ENCODE measurements at places on chromosomes 2 and 18. TPM values are rescaled to one million over a fixed set of nuclear protein-coding genes. Genes with fewer than 3 reads are reported as not detected.

The RGPD3 gene
- total RNA-seq: 0.04 TPM

The PIEZO2 gene
- not detected for total RNA-seq

The DYNAP gene
- total RNA-seq: not detected

The WNT6 gene
- total RNA-seq: not detected

The SLC23A3 gene
- total RNA-seq: 1.7 TPM

The IL1R1 gene
- 0.69 TPM for total RNA-seq

The RGPD8 gene
- total RNA-seq: 8.4 TPM

The CTLA4 gene
- not detected for total RNA-seq

The TM4SF20 gene
- not detected for total RNA-seq

The NEU2 gene
- total RNA-seq: 4.0 TPM

DNA sequence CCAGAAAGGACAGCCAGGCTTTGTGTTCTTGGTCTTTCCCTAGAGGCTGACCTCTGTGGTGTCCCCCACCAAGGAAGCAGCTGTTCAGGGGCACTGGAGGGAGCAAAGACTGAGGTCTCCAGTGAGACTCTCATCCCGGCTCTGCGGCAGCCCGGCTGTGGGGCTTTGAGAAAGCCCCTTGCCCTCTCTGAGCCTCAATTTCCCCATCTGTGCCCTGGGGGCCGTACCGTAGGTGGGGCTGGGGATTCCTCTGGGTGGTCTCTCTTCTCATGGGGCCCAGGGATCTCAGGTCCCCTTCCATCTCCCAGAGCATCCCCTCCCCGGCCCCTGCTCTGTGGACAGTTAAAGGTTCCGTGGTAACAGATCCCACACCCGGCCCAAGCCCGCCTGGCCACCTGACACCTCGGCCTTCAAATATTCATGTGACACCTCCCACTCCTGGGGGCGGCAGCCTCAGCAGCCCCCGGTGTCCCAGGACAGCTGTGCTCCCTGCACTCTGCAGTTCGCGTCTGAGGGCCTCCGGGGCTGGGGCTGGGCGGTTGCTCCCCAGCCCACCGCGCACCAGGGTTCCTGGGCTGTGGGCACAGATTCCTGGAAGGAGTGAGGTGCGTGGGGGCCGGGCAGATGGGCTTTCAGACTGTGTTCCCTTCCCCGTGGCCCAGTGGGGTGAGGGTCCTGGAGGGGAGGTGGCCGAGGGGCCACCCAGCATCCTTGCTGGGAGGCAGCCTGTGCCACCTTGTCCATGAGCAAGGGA is 15.1 kb upstream of the KLHL30 start:
- DNase-seq: no peak

- DNase-seq: no peak
Measured at GRCh38 chr2:88673363-88673762, 18.1 kb upstream of the RPIA start.

DNA sequence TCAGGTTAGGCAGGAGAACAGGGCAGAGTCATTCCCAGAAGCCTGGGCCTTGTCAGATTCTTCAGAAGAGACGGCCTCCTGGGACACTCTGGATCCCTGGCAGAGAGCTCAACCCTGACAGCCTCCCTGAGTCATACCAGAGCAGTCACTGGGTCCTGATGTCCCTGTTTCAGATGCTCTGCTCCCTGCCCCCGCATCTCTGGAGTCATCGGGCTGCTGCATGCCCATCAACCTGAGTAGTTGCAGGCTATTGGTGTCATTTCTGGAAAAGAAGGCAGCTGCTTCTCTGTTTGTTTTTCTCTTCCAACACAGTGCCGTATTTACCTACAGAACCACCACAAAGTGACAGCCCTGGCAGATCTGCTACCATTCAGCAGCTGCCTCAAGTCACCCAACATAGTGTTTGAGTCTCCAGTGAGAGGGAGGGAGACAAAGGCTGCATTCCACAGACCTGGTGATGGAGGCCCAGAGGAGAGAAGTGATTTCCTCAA is 145.1 kb downstream of the B3GNT2 start:
- peak; percentile 48 for DNase-seq

DNA sequence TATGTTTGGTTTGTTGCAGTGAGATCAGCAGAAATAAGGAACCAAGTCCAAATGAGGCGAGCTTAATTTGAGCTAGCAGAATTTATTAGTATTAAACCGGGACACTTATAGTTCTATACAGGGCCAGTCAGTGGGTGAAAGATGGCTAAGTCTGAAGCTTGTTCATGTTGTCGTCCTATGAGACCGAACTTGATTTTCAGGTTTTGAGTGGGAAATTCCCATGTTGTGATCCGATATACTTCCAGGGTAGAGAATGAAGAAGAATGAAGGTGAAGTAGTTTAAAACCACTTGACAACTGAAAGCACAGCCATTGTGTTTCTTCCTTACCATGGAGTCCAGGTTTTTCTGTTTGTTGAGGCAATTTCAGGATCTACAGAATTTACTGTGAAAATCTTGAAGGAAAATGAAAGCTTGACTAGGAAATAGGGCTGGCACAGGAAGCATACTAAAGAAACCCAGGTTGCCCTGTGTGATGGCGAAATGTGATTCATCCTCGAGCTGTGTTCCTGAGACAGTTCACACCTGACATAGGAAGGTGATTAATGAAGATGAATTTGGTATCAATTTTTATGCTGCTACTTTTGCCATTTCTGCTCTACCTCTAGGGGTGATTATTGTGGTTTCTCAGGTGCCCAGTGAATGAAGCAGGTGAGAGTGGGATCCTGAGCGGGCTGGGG is 37.6 kb upstream of the MGAT5 start:
- DNase-seq: peak; percentile 72

GRCh38 chr18:9647496-9648323 is 33.4 kb upstream of the PPP4R1 start:
- peak; percentile 39 for DNase-seq

GRCh38 chr2:112782234-112782799 is 2.0 kb downstream of the IL1A start:
- DNase-seq: no peak

DNA sequence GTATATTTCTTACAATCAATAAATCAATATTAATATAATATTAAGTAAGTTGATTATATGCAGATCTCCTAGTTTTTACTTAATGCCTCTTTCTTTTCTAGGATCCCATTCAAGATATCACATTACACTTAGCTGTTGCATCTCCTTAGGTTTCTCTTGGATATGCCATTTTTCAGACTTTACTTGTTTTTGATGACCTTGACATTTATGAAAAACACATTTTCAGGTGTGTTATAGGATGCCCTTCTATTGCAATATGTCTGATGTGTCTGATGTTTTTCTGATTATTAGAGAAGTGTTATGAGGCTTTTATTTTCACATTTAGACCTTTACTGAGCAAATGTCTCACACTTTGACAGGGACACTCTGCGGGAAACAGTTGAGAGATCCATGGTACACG is 933.6 kb upstream of the CNTNAP5 start:
- no peak for DNase-seq

DNA sequence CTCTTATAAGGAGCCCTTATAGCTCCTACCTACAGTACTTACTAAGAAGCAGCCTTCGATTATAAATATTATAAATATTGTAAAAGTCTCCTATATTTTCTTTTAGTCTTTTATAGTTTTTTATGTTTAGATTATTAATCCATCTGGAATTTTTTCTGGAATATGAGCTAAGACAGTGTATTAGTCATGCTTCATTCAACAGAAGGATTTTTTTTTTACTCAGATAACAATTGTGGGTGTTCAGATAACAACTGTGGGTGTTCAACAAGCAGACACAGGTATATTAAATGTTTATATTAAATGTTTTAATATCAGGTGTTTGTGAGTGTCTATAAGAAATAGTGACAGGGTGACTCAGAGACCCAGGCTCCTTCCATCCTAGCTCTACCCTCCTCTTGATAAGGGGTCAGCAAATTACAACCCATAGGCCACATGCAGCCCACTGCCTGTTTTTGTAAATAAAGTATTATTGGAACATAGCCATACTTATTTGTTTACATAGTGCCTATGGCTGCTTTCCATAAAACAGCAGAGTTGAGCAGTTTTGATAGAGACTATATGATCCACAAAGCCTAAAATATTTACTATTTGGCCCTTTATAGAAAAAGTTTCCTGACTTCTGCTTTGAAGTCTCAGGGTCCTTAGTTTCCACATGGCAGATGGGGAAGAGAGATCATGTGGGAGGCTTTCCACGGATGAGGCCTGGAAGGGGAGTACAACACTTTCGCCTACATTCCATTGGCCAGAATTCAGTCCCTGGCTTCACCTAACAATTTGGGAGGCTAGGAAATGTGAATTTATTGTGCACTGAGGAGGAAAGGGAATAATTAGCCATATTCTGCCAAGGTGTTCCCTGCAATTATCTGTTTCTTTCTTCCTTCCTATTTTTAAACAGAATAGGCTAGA is 4.3 kb upstream of the SPATS2L start:
- peak; percentile 64 for DNase-seq

GRCh38 chr2:241632478-241633325 is 4.3 kb downstream of the THAP4 start:
- DNase-seq: no peak

GRCh38 chr18:30487962-30488361 is 554.6 kb downstream of the DSC3 start:
- peak; percentile 11 for DNase-seq

- DNase-seq: no peak
Measured at GRCh38 chr2:96809216-96809882, 6.7 kb upstream of the CNNM3 start.

DNA sequence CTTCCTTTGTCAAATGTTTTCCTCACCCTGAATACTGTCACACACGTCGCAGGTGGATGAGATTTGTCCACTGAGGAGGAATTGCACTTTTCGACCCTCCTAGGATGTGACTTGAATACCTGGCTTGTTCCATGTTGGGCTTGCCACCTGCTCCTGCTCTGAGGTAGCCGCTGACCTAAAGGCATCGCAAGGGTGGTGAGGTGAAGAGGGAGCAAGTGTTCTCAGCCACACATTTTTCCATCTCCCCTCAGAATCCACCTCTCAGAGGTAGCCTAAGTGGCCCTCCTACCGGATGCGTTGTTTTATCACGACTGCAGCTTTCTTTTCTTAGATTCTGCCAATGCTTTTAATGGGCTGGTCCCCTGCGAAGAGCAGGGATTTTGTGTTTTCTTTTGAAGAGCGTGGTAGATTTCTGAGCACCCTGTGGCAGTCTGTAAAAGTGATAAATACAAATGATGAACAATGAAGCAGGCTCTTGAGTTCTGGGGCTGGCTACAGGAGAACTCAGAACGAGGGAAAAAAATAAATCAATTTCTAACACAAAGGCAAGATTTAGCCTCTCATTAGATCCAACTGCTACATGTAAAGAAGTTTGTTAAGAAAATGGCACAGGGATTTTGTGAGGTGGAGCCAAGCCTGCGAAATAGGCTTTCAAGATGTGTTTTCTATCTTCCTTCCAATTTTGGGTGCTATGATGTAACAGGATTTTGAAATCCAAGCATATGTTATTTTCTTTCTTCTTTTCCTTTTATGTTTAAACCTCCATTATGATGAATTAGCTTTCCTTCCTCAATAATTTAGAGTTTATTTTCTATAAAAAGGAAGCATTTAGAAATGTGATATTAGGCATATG is 386.7 kb downstream of the TGIF1 start:
- no peak for DNase-seq

DNA sequence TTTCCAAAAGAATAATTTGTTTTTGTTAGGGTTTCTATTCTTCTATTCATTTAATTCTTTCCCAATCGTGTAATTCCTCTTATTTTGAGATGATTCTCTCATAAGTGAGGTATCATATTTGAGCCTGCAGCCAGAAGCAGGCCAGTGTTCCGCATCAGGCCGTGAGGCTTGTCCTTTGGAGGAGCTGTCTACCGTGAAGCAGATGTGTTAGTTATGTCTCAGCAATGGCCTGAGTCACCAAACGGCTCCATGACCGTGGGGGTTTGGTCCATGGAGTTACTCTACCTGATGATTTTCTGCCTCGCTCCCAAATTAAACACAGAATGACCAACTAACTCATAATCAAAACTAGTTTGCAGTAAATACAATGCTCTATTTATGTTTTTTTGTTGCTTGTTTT is 64.2 kb upstream of the TMEM87B start:
- DNase-seq: no peak

GRCh38 chr2:160042054-160042453 is 20.4 kb downstream of the PLA2R1 start:
- DNase-seq: peak; percentile 47

- no peak for DNase-seq
Measured at GRCh38 chr18:48079885-48080284, 149.4 kb upstream of the SMAD2 start.

- DNase-seq: no peak
Measured at GRCh38 chr2:34998741-34999140, 1356.8 kb upstream of the CRIM1 start.

- no peak for DNase-seq
Measured at GRCh38 chr2:180524499-180524898, 455.9 kb upstream of the UBE2E3 start.

GRCh38 chr2:223760838-223761502 is 76.4 kb downstream of the AP1S3 start:
- DNase-seq: peak; percentile 96

GRCh38 chr2:109234355-109234754 is 105.3 kb downstream of the SH3RF3 start:
- DNase-seq: no peak

DNA sequence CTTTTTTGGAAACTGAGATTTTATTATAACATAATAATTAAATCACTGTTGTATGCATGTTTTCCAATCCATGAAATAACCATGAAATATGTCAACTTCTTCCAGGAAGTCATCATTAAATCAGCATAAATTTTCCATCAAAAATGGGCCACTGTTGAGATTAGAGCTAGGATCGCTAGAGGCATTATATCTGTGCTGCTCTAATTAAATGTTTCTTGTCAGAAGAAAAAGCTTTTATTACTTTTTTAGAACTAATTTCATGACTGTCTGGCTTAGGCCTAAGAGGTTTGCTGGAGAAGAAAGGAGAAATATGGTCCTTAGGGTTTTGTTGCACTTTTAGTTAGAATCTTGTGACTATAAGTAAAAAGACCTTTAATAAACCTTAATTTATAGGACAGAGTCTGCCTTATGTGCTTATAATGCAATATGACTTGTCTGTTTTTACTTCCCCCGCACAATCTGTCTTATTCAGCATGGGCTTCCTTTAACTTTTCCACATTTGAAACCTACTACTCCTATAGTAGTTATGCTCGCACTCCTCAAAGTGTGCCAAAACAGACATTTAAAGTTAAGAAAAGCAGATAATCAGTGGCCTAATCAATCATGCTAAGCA is 363.4 kb upstream of the GCFC2 start:
- no peak for DNase-seq

- no peak for DNase-seq
Measured at GRCh38 chr2:74944987-74945787, 13.3 kb upstream of the POLE4 start.

- DNase-seq: peak; percentile 99
Measured at GRCh38 chr2:238438856-238439849, 12.4 kb downstream of the ASB1 start.

Measured in PC-3 (cell line).